ENCODE measurements at places on chromosomes 5 and 9.
A peak's percentile ranks its signal among the peaks of the same experiment; 100 is the strongest.

DNA sequence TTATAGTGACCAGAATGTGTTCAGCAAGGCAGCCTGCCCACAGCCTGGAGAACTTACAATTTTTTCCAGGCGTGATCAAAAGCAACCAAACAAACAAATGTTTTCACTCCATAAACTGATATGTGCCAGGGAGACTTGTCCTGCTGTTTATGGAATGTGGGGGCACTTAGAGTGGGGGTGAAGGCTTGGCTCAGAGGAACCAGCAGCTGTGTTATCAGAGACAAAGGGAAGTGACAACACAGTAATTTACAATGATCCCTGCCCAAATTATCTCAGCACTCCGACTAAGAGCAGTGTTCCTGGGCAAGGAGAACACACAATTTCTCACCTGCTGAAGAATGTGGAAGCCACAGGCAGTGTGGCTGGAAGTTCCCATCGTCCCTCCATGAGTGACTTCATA, 429.1 kb upstream of the IRX4 start:
- no peak for DNase-seq

- DNase-seq, result no peak
These were observed 2.0 kb downstream of the CYFIP2 start for GRCh38 chr5:157267761-157268480.

GRCh38 chr9:97560851-97561250, 59.4 kb downstream of the TMOD1 start:
- DNase-seq, result no peak

- DNase-seq, result no peak
These were observed 273.9 kb upstream of the SGCD start for GRCh38 chr5:156053056-156053455.

- DNase-seq, result no peak
These were observed 162.3 kb upstream of the ZNF462 start for GRCh38 chr9:106700676-106701075.

- DNase-seq, result no peak
These were observed 56.7 kb downstream of the FAM114A2 start for GRCh38 chr5:153981905-153982605.

DNA sequence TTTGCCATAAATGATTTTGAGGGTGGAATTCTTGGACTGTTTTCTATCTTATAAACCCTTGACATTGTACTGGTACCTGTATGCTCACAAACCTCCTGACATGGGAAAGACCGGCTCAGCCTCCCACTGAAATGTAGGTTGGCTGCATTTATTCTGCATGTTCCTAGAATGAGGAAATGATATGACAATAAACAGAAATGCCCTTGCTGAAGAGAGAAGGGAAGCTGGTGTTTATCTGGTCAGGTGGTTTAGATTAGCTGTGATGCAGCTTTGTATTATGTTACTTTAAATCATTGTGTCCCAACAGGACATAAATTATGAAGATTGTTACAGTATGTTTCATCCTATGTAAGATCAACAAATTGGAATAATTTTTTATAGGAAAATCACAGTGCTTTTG, 23.1 kb upstream of the CATSPER3 start:
- DNase-seq, result no peak

GRCh38 chr9:31745468-31745867, 639.0 kb upstream of the ACO1 start:
- DNase-seq, result no peak

- no peak for DNase-seq
These were observed 90.4 kb upstream of the SEMA6A start for GRCh38 chr5:116664988-116665387.

- DNase-seq, result no peak
These were observed 59.5 kb downstream of the NR2F1 start for GRCh38 chr5:93642526-93642925.

GRCh38 chr9:128747241-128747640, 23.3 kb upstream of the ZDHHC12 start:
- DNase-seq, result no peak

- DNase-seq, result no peak
These were observed 146.0 kb downstream of the C9orf50 start for GRCh38 chr9:129474740-129475404.

GRCh38 chr9:15306068-15306756, 804 bp downstream of the TTC39B start:
- DNase-seq, result peak; percentile 57

GRCh38 chr5:127766676-127767335, 63.6 kb downstream of the CCDC192 start:
- no peak for DNase-seq

DNA sequence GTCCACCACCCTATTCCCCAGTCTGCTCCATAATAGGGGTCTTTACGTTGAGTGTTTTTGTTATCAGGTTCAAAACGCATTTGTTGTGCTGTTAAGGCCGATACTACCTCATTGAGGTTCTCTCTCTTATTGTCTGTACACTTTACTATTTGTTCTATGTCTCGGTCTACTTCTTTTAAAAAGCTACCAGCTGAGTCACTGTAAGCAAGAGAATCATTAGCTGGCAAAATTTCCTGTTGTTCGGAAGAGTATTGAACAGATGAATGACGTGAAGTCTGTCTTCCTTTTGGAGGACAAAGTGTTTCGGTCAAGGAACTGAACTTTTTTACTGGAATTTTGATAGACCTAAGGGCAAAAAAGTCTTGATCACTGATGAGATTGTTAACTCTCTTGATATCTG, 10.3 kb downstream of the LYSMD3 start:
- DNase-seq, result no peak

DNA sequence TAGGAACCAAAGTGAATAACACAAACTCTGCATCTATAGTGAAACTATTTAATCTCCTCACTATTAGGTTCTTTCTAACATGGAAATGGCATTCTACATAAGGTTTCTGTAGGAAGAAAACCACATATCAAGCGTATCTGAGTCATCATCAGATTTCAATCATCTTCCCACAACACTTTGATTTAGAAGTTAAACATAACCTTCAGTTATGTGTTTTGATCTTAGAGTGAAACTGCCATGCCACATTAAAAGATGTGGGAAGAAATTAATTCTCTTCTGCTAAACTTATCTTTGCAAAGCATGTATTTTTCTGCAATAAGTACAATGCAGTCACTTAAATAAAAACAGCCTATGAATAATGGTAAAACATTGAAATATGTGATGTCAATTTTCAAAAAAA, 55.0 kb downstream of the MEF2C start:
- no peak for DNase-seq

GRCh38 chr5:61298580-61298979, 33.5 kb upstream of the ZSWIM6 start:
- DNase-seq, result no peak

DNA sequence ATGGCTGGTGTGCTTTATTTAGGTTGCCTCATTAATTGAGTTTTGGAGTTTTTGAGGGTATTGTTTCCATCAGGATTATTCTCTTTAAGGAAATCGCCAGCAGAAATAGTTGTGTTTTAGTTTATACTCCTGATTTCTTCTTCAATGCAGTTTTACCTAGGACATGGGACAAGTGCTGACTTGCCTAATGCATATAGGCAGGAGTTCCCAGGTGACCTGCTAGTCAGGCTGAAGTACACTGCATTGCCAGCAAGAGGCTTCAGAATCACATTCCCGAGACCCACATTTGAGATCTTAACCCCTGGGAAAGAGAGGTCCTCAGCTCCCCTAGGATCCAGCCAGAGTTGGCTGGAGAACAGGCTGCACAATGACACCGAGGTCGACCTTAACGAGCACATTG, 1.5 kb upstream of the OR1N2 start:
- DNase-seq, result no peak

GRCh38 chr5:112684121-112684520, 53.6 kb upstream of the APC start:
- DNase-seq, result no peak

GRCh38 chr5:57313716-57314115, 139.9 kb downstream of the GPBP1 start:
- DNase-seq, result no peak

DNA sequence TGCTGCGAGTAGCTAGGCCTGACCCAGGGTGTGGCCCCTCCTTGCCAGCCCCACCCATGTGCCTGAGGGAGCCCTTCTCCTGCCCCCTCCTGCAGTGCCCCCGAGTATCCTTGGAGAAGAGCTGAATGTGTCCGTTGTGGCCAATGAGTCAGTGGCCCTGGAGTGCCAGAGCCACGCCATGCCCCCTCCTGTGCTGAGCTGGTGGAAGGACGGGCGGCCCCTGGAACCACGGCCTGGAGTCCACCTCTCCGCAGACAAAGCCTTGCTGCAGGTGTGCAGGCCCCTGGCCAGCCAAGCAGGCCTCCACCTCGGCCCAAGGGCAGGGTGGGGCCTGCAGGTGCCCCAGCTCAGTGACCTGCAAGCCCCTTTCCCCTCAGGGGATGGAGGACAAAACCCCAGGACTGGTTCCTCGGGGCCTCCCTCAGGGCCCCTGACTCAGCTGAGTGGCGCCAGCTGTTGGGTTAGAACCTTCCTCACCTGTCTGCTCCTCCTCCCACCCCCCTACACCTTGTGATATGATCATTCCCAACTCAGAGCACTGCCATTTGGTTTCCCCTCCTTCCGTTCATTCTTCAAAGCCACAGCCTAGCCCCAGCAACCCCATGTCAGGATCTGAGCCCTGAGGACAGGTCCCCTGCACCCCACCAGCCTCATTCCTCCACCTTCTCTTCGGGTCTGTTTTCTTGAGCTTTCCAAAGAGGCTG, 80.0 kb upstream of the ASS1 start:
- no peak for DNase-seq

- peak; percentile 1 for DNase-seq
These were observed 26.8 kb upstream of the ANKRD33B start for GRCh38 chr5:10536931-10537579.

DNA sequence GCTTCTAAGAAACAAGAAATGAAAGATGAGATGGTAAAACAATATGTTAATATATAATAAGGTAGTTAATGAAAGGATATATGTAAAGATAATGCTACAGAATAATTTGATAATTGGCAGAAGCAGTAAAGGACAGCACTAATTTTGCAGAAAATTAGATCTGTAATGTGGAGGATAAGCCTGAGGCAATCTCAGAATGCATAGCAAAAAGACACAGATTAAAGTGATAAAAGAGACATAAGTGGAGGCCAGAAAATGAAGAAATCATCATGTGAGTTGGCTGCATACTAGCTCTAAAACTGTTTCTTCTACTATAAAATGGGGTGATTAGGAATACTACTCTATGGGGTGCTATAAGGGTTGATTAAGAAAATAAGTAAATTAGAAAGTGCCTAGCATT, 225.9 kb downstream of the SEC61B start:
- DNase-seq, result no peak

DNA sequence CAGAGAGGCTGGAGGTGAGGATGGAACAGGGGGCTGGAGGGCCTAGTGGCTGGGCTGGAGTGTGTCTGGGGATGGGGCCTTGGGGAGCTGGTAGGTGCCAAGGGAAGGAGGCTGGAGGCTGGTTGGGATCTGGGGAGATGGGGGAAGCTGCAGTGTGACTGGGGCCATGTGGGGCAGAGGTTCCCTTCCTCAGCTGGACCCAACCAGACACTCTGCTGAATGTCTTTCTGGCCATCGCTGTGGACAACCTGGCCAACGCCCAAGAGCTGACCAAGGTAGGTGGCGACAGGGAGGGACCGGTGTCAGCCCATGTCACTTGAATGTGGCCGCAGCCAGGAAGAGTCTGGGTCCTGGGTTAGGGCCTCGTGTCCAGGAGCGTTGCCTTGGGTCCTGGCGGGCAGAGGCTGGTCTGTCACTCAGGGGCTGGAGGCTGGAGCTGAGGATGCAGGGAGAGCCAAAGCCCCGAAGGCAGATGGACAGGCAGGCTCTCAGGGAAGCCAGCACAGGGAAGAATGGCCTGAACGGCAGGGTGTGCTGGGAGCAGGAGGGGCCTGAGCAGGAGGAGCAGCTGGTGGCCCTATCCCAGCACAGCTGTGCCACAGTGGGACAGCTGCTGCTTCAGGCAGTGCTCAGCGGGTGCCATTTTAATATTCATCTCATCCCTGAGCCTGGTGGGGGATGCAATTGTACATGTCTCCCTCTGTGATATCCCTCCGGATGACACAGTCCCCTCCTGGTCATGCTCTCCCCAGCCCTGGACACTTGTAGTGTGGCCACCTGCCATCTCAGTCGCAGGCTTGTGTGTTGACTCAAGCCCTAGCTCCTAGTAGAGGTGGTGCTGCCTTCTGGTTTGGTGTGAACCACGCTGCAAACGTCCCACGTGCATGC, 132.5 kb downstream of the CACNA1B start:
- DNase-seq, result no peak

DNA sequence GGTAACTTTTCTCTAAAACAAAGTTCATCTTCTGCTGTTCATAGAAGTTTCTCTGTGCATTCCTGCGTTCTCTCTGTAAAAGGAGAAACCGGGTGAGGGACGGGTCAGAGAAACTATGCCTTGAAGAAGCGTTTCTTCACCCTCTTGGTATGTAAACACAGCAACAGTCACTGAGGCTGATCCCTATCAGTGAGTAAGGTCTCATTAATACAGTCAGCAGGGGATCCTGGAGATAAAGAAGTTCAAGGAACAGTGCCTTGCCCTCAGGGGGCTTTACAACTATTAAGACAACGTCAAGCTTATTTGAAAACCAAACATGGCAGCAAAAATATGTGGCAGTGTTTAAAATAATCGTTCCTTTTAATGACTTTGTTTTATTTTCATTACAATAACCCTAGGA, 202.9 kb upstream of the IL12B start:
- no peak for DNase-seq

GRCh38 chr5:374631-375335, 53.3 kb downstream of the AHRR start:
- no peak for DNase-seq

DNA sequence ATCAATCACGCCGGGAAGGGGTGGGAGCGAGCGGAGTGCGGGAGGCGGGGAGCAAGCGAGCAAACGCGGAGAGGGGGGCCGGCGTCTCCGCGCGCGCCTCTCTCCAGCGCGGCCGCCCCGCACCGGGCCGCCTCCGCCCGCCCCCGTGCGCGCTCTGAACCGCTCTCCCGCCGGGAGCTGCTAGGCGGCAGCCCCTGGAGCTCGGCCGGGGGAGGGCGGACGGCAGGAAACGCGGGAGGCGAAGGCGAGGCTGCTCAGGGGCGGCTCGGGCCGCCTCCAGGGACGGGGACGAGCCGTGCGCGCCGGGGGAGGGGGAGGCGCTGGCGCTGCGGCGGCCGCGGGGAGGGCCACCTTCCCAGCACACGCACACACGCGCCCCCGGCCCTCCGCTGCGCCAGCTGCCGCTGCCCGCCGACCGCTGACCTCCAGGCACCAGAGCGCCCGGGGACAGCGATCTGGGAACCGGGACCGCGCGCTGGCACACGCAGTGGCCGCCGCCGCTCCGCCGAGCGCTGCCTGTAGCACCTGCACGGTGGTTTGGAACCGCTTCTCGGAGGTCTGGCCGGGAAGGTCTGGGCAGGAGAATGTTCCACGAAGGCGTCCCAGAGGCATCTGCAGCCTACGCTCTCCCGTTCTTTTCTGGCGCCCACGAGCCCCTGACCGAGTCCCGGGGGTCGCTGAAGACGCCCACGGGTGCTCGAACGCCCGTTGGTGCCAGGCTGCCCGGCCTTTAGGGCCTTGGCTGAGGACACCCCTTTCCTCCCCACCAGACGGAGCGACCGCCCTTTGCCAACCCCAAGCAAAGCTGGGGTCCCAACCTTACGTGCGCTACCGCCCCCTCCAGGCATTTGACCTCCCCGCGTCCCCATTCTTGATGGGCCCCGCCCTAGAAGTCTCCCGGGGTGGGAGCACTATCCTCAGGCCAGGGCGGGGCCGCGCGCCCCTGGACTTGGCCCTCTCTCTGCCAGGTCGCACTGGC, at the start of gene GABBR2:
Gene GABBR2, minus strand, starts transcription at position 3 of the 979 bp plus-strand sequence. CDS start 198 bp downstream, outside the sequence.
- no peak for DNase-seq

- no peak for DNase-seq
These were observed 41.1 kb downstream of the FGF1 start for GRCh38 chr5:142644640-142645361.

- DNase-seq, result no peak
These were observed 241.5 kb upstream of the DMRT1 start for GRCh38 chr9:600006-600405.
